ENCODE measurements at places on chromosomes 16 and 17.

GRCh38 chr16:1614456-1615102, 2.4 kb downstream of the CRAMP1 start:
- peak; percentile 34 for DNase-seq

DNA sequence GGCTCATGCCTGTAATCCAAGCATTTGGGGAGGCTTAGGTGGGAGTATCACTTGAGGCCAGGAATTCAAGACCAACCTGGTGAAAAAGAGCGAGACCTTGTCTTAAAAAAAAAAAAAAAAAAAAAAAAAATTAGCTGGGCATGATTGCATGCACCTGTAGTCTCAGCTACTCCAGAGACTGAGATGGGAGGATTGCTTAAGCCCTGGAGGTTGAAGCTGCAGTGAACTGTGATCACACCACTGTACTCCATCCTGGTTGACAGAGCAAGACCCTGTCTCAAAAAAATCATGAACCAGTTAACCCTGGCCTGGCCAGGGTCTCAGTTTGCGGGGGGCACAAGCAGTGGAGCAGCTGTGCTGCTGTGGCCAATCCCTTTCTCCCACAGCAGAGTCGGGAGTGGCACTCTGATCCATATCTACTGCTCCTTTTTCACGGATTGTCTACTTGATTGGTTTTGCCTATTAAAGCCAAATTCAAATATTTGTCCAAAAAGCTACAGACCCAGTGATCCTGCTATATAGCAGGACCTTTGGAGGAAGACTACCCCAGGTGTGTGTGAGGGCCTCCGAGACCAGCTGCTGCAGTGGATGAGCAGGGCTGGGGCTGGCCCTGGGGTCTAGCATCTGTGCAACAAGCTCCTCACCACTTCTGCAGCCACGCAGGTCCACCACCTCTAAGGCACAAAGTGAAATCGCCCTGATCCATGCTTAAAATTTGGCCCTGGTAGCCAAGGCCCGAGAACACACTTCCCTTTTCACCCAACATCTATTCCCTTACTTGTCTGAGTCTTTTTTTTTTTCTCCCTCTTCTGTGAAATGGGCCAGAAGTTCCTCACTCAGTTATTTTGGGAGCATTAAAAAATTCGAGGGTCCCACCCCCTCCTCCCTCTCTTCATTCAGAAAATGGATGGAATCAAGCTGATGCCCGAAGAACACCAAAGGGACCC, 48.2 kb downstream of the LDHD start:
- DNase-seq = no peak

- no peak for DNase-seq
These were observed 141.1 kb downstream of the RGS9 start for GRCh38 chr17:65278050-65278819.

DNA sequence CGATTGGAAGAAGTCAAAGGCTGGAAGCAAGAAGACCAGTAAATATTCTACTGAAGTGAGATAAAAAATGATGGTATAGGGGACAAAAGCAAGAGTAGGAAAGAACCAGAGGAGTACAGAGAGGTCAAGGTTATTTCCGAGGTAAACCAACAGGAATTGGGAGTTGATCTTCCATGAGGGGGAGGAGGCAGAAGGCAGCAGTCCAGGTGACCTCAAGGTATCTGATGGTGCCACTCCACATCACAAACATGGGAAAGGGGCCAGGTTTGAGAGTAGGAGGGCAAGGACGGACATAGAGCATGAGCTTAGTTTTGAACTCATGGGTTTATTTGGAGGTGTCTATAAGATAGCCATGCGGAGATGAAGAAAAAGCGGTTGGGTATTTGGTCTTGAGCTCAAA, 79.4 kb upstream of the CDYL2 start:
- DNase-seq = no peak

GRCh38 chr16:85195900-85196772, 83.9 kb upstream of the CIBAR2 start:
- no peak for DNase-seq
